ENCODE measurements at places on chromosomes 5 and 9.

- no peak for DNase-seq
Measured at GRCh38 chr5:135092476-135092875, 58.4 kb upstream of the PITX1 start.

GRCh38 chr5:38752012-38752536 is 93.7 kb upstream of the OSMR start:
- no peak for DNase-seq

DNA sequence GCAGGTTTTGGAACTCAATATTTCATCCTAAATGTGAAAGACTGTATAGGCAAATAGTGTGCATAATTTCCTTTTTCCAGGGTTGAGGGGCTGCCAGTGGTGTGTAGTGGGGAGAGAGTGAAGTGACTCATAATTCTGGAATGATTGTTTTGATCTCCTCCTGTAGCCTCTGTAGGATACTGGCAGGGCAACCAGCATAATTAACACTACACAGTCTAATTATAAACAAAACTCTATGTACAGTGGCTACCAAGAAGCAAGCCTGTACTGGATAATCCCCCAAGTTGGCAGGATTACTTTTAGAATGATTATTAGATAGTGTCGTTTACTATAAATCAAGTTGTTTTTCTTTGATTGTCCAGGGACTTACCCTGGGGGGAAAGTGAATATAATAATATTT is 32.2 kb downstream of the LNPEP start:
- peak; percentile 16 for DNase-seq

GRCh38 chr5:151313357-151313756 is 9.8 kb upstream of the SLC36A3 start:
- DNase-seq = no peak

DNA sequence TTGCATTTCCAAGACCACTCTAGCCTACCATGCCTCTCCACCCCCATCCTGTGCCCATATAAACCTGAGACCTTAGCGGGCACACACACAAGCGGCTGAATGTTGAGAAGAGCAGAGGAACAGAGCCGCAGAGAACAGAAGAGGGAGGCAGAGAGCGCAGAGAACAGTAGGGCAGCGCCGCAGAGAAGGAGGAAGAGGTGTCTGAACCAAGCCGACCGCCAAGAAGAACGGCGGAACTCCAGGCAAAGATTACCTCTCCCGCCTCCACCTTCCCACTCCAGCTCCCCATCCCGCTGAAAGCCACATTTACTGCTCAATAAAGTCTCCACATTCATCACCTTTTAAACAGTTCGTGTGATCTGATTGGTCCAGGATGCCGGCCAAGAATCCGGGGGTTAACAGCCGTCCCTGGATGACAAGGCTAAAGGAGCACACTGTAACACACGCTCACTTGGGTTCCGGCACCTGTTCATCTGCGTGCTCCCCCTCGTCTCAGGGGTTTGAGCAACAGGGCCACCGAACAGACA is 33.2 kb downstream of the GRIN3A start:
- no peak for DNase-seq

DNA sequence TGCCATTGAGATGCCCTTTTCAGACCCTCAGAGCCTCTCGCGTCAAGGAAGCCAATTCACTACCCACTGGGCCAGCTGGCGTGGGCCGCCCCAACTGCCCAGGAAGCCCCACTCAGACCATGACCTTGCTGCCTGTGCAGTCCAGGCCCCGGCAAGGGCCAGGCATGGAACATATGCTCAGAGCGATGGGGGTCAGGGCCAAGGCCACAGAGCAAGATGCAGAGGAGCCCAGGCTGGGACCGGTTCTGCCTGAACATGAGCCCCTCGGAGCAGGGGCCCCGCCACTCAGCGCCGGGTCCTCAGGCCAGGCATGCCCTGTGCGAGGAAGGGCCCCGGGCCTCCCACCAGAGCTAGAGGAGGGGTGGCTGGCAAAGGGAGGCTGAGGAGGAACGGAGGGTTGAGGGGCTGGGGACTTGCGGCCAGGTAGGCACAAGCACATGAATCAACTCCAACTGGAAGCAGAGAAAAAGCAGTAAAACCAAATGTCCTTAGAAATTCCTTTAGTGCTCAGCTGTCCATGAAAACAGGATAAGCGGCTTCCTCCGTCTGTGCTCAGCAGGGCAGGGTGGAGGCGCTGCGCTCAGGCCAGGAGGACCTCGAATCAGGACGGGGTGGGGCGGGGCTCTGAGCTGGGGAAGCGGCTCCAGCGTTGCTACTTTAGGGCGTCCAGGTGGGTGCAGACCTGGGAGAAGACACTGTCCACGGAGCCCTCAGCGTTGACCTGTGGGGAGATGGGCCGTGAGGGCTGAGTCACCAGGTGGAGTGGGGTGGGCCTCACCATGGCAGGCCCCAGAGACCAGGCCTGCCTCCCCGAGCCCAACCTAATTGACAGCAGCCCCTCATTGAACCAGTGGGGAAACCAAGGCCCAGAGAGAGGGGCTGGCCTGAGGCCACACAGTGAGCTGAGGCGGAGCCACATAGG is 9.9 kb downstream of the AK1 start:
- DNase-seq = no peak

DNA sequence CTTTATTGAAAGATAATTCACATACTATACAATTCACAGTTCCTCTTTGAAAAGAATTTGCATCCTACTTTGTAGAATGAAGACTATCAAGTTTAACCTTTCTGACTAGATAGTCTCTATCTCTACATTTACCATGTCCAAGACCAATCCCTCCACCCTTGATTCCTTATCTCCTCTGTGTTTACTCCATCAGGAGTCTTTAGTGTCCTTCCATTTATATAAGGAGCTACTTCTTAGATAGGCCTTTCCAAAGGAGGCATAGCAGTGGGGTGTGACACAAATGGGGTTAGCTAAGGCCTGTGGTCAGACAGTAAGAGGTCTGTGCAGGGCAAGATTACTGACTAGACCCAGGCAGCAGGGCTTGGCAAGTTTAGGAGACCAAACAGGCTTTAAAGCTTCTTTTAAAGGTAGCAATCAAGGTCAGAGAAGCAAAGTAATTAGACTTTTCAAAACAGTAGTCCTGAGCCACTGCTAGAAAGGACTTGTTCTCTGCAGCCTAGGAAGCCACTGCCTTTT is 11.1 kb upstream of the DMXL1 start:
- no peak for DNase-seq

DNA sequence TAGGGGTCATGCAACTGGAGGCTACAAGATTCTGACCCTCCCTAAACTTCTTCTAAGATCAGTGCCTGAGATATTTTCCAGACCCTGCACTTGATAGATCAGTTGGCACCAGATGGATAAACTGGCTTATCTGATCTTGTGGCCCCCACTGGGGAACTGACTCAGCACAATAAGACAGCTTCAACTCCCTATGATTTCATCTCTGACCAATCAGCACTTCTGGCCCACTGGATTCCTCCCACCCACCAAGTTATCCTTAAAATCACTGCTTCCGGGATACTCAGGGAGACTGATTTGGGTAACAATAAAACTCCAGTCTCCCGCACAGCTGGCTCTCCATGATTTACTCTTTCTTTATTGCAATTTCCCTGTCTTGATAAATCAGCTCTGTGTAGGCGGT is 2180.4 kb upstream of the WWC1 start:
- no peak for DNase-seq

GRCh38 chr9:86471171-86471815 is 117.1 kb upstream of the TUT7 start:
- DNase-seq = no peak

GRCh38 chr9:70601000-70601951 is 186.8 kb upstream of the KLF9 start:
- DNase-seq = no peak

DNA sequence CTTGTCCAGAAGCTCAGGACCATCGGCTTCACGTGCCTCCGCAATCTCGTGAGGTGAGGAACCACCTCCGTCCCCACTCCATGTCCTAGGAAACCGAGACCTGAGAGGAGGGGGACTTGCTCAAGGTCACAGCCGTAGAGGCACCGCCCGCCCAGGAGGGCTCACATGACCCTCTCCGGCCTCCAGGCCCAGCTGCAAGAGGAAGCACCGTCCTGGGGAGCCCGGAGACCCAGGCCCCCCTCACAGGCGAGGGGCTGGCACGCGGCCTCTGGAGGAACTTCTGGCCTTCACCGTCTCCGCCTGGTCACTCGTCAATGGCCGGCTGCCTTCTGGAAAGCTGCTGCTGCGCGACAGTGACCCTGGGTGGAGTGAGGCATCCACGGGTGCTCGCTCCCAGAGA is 24.2 kb downstream of the FAM78A start:
- DNase-seq = no peak

- DNase-seq = no peak
Measured at GRCh38 chr9:35686222-35687203, 3.2 kb downstream of the TPM2 start.
